ENCODE measurements at places on chromosomes 5 and 9. TPM values are rescaled to one million over a fixed set of nuclear protein-coding genes. Genes with fewer than 3 reads are reported as not detected.

TNFSF8 gene
- 57.3 TPM for total RNA-seq

DNA sequence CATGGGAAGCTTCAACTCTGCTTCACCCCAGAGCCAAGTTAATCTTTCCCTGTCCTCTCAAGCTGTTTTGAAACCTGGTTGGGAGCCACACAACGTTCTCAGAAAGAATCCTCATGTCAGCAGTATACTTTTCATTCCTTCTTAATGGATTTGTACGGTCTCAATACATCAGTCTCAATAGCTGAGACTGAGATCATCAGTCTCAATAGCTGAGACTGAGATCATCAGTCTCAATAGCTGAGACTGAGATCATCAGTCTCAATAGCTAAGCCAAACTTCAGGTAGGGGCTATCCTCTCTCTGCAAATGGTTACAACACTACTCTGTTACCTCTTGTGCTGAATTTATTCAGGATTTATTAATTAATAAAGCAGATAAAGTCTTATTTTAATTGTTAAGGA, 1317.4 kb upstream of the CDH9 start:
- DNase-seq, result no peak
- H3K27me3 ChIP-seq, result no peaks in the 10 kb centered on the region
- H3K4me3 ChIP-seq, result no peak overlapping the region
- no peak overlapping the region for H3K27ac ChIP-seq
- H3K36me3 ChIP-seq, result no peaks in the 10 kb centered on the region
- H3K4me1 ChIP-seq, result no peaks in the 10 kb centered on the region

ECSCR gene
- 0.49 TPM for total RNA-seq

GRCh38 chr5:99000876-99001275, 72.1 kb upstream of the CHD1 start:
- H3K4me1 ChIP-seq, result peaks cover 16% of the 10 kb centered on the region
- peaks cover 3% of the 10 kb centered on the region for H3K36me3 ChIP-seq
- no peak for DNase-seq

DNA sequence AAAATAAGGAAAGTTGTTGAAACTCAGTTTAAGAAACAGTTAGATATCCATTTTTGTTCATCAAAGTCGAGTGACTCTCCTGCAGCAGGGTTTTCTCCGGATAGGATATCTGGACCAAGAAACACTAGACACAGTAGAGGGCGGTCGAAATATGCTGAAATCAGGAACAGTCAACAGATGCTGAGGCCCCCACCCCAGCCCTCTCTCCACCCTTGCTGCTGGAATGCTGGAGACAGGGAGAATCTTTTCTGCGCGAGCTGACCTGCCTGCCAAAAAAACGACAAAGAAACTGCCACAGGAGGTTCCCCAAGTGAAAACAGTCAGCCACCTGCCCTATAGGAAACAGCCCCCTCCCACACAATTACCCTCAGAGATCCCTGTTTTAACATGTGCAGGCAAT, 4.3 kb upstream of the IL13 start:
- DNase-seq, result no peak
- no peak overlapping the region for H3K27ac ChIP-seq
- H3K4me3 ChIP-seq, result no peak overlapping the region
- H3K36me3 ChIP-seq, result peaks cover under 1% of the 10 kb centered on the region
- H3K27me3 ChIP-seq, result peaks cover 53% of the 10 kb centered on the region

ZNF79 gene
- total RNA-seq, result 8.6 TPM

TTC39B gene
- total RNA-seq, result 17.3 TPM
